PC-3 (cell line): ENCODE measurements at places on chromosomes 4 and X.

DNA sequence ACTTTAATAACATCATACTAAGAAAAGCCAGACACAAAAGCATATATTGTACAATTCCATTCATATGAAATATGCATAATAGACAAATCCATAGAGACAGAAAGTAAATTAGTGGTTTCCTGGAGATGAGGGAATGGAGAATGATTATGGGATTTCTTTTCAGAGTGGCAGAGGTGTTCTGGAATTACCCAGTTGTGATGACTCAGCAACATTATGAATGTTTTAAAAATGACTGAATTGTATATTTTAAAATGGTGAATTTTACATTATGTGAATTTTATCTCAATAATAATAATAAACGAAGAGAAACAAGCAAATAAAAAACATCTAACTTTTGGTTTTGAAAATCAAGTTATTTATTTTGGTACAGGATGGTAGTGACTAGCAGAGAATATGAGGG, 11.2 kb downstream of the ZXDA start:
- DNase-seq, result no peak

GRCh38 chr4:146269228-146269653, 54.9 kb downstream of the REELD1 start:
- no peak for DNase-seq

DNA sequence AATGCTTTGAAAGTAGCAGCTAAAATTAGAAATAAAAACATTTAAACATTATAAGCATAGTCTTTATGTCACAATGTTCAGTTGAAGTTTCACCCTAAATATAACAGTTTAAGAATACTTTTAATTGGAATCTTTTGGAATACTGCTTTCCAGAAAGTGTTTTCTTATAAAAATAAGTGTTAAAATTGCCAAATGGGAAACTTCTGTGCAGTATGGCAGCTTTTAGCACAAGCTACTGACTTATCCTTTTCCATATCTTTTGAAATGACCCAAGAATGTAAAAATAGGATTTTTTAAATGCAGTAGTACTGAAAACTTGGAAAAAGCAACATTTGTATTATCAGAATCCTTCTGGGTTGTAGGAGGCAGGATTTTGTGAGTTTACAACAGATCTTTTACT, 34.2 kb downstream of the CEP135 start:
- no peak for DNase-seq

GRCh38 chr4:140777894-140778293, 21.7 kb upstream of the TBC1D9 start:
- DNase-seq, result no peak

GRCh38 chrX:138128027-138128671, 562.2 kb downstream of the ZIC3 start:
- DNase-seq, result peak; percentile 75

- DNase-seq, result peak; percentile 62
Measured at GRCh38 chr4:105598787-105599186, 46.4 kb downstream of the ARHGEF38 start.

DNA sequence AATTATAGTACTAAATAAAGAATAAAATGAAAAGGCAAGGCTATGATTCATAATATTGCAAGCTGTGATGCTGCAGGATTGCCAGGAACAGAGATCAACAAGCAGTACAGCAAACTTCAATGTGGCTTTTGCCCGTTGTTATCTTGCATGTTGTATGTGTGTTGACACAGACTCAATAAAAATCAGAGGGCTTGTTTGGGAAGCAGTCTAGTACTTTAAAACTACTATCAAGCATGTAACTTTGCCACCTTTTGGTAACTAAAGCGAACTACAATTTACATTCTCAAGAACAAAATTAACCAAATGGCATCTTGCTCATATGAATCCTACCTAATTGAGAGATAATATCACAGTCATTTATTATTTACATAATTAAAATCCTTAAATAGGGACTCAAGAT, 79.8 kb upstream of the GPM6A start:
- peak; percentile 67 for DNase-seq

DNA sequence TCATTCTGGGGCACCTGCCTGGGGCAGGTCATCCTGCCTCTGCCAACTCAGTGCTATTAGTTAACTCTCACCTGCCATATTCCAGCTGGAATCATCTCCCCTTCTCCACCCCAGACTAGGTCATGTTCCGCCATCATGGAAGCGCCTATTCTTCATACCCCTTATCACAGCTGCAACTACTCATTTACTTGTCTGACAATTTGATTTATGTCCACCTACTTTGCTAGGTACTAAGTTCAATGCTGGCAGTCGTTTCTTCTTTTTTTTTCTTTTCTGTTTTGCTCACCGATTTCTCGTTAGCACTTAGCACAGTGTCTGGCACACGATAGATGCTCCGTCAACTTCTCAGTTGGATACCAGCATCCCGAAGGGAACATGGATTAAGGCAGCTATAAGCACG, 1.1 kb upstream of the FMR1 start:
- DNase-seq, result no peak

GRCh38 chrX:120244395-120244734, 6.2 kb upstream of the ZBTB33 start:
- no peak for DNase-seq

- no peak for DNase-seq
Measured at GRCh38 chr4:16344853-16345252, 118.6 kb upstream of the TAPT1 start.

DNA sequence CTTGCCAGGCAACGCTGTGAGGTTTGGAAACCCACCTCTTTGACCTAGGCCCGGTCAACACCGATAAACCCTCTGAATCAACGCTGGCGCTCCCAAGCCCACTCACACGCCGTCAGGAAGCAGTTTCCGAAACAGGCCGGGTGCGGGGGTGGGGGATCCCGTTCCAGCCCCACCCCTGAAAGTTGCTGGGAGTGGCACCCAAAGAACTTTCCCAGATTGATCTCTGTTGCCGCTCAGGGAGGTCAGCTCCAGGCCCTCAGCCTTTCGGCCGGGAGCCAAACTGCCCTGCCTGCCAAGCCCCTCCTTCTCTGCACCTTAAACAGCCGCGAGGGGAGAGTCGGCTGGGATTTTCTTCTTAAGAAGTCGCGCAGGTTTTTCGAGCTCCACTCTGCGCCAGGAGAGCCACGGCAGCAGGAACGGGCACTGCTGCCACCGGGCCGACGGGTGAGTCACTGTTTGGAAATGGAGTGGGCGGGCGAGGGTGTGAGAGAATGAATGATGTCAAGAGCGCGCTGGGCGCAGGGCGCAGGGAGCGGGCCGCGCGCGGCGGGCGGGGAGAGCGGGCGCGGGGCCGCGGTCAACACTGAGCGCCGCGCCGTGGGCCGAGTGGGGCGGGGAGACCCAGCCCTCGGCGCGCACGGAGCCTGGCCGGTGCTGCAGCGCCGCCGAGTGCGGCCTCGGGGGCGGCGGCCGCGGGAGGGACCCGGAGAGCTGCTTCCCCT, at the start of gene SGMS2:
SGMS2 (plus strand) TSS at position 583 of the 722 bp plus-strand sequence. CDS start 70,622 bp downstream, outside the sequence.
- DNase-seq, result peak; percentile 94

DNA sequence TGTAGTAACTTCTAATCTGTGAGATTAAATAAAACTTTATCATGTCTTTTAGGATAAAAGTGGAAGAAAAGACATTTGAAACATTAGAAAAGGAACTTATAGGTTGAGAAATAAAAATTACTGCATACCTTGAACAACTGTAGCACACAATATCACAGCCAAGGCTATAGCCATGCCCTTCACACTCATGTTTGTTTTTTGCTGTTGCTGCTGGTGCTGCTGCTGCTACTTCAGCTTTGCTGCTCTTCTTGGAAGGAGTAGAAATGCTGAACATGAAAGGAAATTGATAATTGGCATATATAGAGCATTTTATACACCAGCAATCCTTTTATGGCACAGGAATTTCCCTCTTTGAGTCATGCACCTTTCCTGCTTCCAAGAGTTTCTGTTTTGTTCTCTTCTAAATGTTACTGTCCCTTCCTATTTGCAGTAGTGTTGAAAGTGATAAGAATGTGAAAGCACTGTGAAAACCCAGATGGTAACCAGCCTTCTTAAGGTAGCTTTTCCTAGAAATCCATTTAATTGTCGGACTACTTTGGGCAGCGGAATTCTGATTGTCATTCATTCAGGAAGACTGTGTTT, at the start of gene CXCL11:
CXCL11 (minus strand) TSS at position 272 of the 582 bp plus-strand sequence; CDS start at position 189, 83 bp downstream.
- no peak for DNase-seq

DNA sequence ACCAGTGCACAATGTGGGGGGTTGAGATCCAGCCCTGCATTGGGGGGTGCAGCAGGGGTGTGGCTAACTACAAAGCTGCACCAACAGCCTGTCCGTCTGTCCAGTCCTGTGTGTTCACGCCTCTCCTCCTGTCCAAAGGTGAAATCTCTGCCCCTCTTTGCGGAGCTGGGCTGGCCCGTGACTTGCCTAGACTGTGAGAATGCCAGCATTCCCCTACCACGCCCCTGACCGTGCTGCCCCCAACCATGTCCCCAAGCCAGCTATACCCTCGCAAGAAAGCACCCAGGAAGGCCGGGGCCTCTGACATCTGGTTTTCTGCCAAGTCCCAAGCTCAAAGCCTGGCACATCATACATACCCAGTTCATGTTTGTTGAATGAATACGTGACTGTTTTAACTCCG, 19.2 kb downstream of the ZFYVE28 start:
- DNase-seq, result no peak

DNA sequence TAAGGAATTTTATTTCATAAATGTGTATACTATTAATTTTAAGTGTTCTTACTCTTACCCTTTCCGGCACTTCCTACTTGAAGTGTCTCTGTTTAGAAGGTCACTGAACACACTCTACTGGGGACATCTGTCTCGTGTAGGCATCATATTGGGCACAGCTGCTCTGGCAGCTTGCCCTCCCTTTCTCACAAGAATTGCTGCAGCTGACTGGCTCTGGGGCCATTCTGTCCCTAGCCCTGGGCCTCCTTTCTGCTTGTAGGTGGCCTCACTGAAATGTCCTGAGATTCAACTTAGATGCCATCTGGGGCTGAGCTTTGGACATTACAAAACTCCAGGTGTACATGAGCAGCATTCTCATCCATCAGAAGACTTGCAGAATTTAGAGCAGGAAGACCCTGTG, 49.6 kb downstream of the SMAD1 start:
- no peak for DNase-seq

DNA sequence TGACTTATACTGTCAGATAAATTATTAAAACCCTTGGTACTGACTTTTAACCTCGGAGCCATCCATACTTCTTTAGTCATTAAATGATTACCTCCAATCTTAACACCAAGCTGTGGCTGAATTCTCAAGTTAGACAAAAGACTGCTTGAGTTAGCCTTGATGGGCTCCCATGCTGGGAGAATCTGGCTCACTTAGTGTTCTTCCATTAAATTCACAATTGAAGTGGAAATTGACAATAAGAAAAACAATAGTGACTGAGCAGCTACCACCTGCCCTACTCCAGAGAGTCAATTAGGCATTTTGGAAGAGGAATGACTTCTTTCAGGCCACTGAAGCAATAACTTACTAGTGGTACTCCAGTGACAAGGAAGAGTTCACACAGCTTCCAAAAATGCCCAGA, 503.0 kb upstream of the CPXCR1 start:
- DNase-seq, result no peak

- DNase-seq, result no peak
Measured at GRCh38 chr4:2461246-2461960, 7.5 kb upstream of the RNF4 start.

- DNase-seq, result peak; percentile 44
Measured at GRCh38 chr4:7964890-7965662, 25.4 kb upstream of the AFAP1 start.

GRCh38 chr4:16050669-16051068, 33.2 kb downstream of the PROM1 start:
- no peak for DNase-seq

- DNase-seq, result no peak
Measured at GRCh38 chr4:85708468-85708867, 233.5 kb downstream of the ARHGAP24 start.

- DNase-seq, result no peak
Measured at GRCh38 chrX:130167040-130167439, 1.4 kb upstream of the AIFM1 start.

- DNase-seq, result no peak
Measured at GRCh38 chrX:52558140-52558539, 41.3 kb upstream of the XAGE1B start.

DNA sequence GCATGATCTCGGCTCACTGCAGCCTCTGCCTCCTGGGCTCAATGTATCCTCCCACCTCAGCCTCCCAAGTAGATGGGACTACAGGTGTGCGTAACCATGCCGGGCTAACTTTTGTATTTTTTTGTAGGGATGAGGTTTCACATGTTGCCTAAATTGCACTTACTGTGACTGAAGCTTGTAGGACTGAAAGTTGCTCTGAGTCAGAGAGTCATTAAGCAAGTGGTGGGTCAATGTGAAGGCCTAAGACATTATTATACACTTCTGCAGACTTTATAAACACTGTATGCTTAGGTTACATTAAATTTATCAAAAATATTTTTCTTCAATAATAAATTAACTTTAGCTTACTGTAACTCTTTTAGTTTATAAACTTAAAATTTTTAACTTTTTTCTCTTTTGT, 170.2 kb downstream of the FAT4 start:
- DNase-seq, result no peak

- DNase-seq, result no peak
Measured at GRCh38 chr4:25621027-25621930, 34.4 kb upstream of the SLC34A2 start.

DNA sequence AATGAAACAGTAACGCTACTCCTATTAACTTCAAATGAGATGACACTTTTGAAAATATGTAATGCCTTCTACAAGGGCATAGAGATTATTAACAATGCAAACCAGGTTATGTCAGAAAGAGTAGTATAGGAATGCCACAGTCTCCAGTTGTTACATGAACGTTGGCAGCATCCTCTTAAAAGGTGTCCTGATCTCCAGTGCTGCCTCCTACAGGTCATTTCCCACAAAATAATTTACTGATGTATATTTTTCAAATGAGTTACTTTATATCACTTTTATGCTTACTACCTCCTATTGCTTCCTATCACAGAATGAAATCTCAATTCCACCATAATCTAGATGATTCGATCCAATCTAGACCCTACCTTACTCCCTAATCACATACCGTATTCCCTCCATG, 195.2 kb upstream of the EPHA5 start:
- peak; percentile 77 for DNase-seq

DNA sequence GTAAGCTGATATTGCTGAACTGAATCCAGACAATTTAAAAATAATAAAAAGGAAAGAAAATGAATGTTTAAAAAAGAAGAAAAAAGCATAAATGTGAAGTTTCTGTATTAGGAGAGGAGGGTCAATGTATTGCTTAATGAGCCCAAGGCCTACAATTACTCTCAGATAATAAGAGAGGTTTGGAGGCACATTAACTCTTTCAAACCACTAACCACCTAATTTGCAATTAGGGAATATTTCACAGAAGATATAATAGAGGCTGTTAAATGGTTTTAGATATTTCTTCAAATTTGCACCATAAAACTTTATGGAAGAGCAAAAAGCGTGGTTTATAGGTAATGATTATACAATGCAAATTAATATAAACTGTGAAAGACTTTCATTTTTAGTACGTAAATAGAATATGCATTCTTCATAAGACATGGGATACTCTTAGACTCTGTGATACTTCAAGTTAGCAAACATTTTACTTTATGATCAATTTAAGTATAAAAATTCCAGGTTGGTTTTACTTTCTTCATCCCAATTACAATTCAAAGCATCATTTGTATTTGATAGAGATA, 364.2 kb upstream of the GALNTL6 start:
- DNase-seq, result no peak
